Lung (tissue), 17 donors: ENCODE measurements at places on chromosomes 12 and 14.

DNA sequence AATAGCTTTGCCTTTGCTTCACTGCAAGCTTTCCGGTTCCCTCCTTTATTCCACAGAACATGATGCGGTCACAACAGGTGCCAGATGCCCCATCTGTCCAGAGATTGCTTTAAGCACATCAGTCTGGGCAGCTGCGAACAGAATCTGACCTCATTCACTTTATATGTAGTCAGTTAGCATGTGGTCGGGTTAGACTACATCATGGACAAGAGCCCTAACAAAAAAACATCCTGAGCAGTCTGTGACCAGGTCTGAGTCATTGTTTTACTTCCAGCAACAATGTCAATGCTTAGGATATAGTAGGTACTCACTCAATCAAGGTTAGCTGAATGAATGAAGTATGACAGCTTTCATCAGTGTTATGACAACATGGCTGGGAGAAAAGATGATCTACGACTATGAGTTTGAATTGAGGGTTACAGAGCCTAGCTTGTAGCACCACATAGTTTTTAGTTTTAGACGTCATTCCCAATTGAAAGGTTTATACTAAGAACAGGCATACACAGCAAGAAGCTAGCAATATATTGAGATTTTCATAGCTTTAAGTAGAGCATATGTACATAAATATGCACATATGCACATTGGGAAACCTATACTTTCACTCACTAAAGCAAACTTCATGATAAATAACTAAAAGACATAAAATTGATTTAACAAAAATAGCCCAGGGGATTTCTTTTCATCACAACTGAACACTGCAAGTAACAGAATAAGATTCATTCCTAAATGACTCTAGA, 64.2 kb upstream of the TMCC3 start:
- no peak for DNase-seq

DNA sequence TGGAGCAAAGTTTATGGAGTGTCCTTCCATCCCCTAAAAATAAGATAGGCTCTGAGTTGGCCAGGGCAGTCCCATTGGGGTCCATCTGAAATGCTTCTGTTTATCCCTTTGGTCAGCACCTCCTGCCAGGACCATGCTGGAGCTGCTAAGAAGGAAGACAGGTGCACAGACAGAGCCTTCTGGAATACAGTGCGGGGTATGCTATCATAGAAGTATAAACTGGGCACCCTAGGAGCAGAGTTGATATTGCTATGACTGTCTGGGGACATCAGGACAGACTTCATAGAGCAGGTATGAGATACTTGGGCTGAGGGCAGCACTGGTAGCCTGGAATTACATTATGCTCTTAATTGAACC, 170.4 kb upstream of the HIF1A start:
- no peak for DNase-seq

GRCh38 chr14:74919421-74920165, 3.5 kb downstream of the RPS6KL1 start:
- no peak for DNase-seq

DNA sequence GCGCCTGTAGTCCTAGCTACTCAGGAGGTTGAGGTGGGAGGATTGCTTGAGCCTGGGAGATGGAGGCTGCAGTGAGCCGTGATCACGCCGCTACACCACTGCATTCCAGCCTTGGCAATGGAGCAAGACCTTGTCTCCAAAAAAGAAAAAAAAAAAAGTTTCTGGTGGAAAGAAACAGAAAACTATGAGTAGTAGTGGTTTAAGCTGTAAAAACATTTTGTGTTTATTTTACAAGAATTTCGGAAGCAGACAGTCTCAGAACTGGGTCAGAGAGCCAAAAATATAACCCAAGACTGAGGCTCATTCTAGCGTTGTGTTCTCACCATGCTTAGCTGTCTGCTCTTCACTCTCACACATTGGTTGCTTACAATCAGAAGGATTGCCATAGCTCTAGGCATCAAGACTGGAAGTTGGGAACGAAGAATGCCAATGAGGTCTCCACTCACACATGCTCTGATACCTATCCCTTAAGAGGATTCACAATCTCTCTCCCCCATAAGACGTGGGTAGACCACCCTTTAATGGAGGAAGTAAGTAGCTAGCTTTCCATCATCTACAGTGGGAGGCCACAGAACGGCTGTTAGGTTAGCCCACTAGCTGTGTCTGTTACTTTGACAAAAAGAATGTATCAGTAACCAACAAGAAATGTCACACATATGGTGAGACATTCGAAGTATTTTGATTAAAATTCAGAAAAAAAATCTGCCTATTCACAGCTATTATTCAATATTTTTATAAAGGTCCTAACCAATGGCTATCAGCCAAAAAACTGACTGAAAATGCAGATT, 117.6 kb upstream of the RASSF8 start:
- DNase-seq = no peak

GRCh38 chr12:62761658-62762057, 173.3 kb downstream of the PPM1H start:
- no peak for DNase-seq

GRCh38 chr12:88810806-88811205, 230.5 kb upstream of the KITLG start:
- no peak for DNase-seq

DNA sequence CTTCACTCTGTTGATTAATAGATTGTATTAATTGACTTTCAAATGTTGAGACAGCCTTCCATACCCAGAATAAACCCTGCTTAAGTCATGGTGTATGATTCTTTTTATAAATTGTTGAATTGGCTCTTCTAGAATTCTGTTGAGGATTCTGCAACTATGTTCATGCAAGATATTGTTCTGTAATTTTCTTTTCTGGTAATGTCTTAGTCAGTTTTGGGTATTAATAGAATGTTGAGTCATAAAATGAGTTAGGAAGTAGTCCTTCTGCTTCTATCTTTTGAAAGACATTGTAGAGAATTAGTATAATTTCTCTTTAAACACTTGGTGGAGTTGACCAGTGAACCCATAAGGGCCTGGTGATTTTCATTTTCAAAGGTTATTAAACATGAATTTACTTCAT, 958.9 kb downstream of the LRFN5 start:
- DNase-seq = no peak

DNA sequence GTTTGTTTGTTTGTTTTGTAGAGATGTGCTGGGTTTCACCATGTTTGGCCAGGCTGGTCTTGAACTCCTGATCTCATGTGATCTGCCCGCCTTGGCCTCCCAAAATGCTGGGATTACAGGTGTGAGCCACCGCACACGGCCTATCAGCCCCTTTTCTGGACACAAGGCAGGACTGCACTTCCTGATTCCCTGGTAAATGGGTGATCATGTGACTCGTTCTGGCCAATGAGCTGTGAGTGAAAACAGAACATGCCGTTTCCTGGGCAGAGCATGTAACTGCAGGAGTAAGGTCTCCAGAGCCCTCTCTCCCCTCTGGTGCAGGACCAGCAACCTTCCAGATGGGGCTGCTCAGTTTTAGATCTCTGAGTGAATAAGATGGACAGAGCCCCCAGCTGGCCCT, 92.7 kb downstream of the ITPK1 start:
- DNase-seq = no peak

DNA sequence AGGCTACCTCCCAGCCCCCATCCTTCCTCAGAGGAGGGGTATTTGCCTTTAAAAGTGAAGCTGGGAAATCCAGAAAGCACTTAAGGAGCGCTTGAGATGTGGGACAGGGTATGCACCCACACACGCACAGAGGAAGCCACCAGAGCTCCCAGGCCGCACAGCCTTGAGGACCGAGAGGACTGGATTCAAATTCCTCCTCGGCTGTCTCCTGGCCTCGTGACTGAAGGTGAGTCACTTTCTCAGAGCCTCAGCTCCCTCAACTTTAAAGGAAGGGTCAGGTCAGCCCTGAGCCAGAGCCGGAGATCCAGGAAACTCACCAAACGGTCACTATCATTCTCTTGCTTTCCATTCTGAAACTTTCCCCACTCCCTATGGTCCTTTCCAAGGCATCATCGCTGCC, 37.6 kb downstream of the BCL11B start:
- DNase-seq = no peak

GRCh38 chr12:10320643-10321042, 13.0 kb downstream of the KLRD1 start:
- no peak for DNase-seq

GRCh38 chr12:52055731-52056711, 4.8 kb downstream of the NR4A1 start:
- peak; percentile 51 for DNase-seq

GRCh38 chr14:64845878-64846277, 33.8 kb downstream of the SPTB start:
- DNase-seq = no peak

DNA sequence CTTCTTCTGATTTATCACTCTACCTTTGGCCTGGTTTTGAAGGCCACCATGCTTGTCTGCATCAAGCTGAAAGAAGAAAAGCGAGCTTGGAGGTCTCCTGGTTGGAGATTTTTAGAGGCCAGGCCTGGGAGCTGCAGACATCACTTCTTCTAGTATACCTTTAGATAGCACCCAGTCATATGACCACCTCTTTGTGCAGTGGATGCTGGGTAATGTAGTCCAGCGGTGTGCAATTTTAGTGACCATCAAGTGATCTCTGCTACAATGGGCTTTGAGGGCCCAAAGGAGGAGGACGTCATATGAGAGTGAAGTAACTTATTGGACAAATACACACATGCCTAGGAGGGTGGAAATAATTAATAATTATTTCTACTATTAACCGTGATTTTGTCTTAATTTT, 15.2 kb upstream of the WNT5B start:
- no peak for DNase-seq

GRCh38 chr14:22900081-22900799, 17.2 kb downstream of the REM2 start:
- peak; percentile 65 for DNase-seq

DNA sequence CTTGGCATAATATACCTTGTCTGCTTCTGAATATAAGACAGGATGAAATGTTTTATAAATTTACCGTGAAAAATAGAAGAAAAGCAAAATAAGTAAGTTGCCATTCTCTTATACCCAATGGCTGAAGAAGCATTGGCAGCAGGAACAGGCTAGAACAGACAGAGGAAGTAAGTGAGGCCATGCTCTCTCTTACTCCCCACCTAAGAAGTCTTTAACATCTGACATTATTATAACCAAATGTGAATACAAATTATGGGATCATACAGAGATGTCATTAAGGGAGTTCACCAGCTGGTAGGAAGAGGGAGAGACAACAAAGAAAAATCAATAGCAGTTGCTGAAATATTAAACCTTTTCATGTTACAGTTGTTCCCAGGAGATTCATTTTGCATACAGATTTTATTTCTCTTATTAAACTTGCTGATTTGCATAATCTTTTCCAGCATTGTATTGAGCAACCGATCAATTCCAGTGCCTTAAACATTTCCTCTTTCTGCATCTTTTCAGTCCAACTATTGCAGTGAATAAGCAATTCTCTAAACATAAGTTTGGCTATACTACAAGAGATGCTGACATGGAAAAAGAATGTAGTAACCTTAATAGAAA, 270.6 kb downstream of the SLC6A15 start:
- DNase-seq = no peak

DNA sequence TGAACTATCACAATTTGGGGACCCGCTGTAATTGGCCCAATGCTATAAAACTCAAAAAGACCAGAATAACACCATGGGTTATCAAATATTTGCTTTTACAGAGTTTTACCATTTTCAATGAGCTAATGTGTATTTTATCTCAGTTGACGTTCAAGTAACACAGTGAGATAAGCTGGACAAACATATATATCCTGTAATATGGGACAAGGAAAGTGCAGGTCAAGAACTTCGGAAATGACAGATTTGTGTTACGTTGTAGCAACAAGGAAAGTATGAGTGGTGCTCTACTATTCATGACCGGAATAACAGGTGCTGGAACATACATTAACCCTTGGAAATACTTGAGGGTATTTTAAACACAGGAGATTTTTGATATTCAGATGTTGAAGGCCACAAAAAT, 566.4 kb upstream of the FLRT2 start:
- no peak for DNase-seq

DNA sequence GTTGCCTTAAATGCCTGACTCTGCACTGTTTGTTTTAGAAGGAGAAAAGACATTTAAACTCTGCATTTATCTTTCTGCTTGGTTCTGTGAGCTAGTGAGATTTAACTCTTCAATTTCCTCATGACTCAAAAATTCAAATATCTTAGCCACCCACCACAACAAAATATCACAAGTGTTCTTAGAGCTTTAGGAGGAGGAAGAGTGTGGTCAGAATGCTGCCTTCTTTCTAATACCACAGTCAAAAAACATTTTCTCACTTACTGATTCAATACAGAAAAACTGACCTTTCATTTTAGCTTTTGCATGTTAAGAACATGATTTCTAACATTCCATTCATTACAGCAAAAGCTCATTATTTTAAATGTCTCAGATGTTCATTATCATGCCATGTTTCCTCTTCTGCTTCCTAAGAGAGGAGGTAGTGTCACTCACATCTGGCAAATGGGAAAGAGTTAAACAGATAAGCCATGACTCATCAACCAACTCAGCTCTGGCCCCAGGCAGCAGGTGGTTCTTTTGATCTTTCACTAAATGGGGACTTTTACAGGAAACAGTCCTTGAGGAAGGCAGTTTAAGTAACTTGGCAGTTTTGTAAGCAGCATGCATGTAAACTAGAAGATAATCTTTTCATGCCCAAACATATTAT, 56.4 kb upstream of the RNU6-8 start:
- no peak for DNase-seq

DNA sequence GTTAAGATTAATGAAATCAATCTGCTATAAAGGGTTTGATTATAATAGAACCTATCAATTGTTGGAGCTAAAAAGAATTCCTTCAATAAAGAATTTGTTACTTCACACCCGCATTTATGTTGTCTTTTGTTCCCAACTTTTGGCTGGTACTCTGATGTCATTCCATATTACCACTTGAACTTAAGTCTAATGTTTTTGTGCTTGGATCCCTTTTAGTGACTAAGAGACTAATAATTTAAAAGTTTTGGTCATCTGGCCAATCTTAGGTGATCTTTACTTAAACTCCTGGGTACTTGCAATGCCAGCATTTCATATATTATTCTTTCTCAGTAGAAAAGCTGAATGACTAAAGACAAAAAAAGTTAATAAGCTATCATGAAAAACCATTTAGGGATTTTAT, 113.0 kb downstream of the TMEM30B start:
- DNase-seq = no peak

GRCh38 chr14:69850086-69850735, 29.0 kb upstream of the SMOC1 start:
- no peak for DNase-seq

GRCh38 chr12:66662729-66663128, 16.1 kb downstream of the GRIP1 start:
- no peak for DNase-seq

DNA sequence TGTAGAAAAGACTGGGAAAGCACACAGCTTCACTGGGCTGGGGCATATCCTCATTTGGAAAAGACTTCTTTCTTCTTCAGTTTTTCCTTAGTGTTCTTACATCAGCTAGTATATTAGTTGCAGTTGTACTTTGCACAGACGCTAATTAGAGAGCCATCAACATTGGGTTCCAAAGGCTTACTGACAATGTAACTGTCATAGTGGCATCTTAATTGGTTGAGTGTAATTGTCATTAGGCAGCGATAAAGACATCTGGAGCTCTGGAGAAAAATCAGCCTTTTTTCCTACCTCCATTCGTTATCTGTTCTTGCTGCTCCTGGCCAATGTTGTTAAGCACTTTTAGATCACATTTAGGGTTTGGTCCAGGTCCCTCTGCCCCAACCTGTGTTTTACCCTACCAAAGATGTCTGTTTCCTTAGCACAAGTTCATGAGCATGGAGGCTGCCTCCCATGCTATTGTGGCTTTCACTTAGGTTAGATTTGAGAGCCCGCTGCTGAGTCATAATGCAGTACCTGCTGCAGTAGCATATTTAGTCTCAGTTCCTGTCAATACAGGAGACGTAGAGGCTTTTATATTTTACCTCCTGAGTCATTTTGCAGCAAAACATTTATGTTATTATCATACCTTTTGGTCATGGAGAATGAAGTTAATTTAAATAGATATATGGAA, 49.2 kb downstream of the FBXW8 start:
- DNase-seq = no peak

- peak; percentile 26 for DNase-seq
These were observed 267.9 kb downstream of the BCL11B start for GRCh38 chr14:99004112-99004511.
